ENCODE measurements at places on chromosomes 3 and 15.

- no peak for DNase-seq
Observed at GRCh38 chr3:27544372-27544865, 60.2 kb upstream of the SLC4A7 start.

DNA sequence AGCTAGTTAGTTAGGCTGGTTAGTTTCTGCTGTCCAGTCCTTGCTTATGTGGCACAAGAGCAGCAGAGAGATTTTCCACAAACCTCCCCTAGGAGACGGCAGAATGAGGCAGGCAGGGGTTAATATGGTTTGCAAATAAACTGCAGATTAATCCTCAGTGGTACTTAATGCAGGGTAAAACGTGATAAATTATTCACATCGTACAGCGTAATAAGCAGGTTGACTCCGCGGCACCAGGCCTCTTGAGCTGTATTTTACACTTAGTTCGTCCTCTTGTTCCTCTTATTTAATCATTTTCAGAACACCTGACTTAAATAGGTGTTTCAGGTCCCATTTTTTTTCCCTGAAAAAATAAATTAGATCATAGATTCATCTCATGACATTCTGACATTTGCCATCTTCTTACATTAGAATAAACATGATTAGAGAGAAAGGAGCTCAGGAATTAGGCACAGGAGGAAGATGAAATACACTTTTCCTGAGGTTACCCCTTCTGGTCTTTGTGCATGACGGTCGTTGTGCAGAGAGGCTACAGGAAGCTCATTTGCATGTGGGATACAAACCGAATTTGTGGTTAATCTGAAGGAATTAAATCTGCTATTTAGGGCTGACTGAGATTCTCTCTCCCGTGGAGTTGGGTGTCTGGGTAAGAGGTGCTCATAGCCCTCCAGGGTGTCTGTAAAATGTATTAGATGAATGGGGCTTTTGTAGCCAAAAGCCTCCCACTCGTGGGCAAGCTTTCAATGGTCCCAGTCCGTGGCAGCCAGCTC, 27.1 kb upstream of the VPS8 start:
- DNase-seq = no peak

DNA sequence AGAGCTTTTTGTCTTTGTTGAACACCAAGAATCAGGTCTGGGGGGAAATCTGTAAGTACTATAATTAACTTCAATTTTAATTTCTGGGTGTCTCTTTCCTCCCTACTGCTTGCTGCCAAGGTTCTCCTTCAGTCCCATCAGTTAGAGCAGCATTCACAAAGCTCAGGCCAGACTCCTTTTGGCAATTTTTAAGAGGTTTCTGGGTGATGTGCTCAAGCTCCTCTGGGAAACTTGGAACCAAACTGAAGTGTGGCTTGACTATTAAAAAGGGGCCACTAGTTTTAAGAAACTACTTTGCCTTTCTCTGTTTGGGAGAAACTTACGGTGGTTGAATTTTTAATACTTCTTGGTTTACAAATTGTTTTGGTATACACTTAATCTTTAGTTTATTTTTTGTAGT, 227.7 kb upstream of the SOX2 start:
- no peak for DNase-seq

DNA sequence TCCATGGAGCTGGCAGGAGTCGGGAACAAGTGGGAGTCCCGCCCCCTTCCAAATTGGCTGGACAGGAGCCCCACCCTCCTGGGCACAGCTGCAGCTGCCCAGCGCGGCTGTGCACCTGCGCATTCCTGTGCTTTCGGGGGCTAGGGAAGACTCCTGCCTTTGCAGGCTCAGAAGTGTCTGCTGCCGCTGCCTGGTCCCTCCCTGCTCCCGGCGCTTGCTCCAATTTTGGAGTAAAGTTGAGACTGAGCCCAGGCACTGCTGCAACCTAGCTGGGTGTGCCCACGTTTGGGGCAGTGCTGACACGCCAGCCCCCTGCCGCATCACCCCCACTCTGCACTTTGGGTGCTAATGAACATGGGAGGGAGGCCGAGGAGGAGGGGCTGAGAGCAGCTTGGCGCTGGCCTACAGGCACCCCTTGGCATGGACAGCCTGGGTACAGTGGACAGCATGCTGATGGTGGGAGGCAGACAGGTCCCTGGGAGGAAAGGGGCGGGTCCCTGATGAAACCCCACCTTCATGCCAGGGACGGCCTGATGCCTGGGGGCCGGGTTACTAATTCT, 399.2 kb upstream of the CNTN4 start:
- DNase-seq = no peak

GRCh38 chr3:22894865-22895264, 308.3 kb upstream of the UBE2E2 start:
- no peak for DNase-seq

- no peak for DNase-seq
Observed at GRCh38 chr15:36050899-36051298, 504.9 kb upstream of the DPH6 start.

DNA sequence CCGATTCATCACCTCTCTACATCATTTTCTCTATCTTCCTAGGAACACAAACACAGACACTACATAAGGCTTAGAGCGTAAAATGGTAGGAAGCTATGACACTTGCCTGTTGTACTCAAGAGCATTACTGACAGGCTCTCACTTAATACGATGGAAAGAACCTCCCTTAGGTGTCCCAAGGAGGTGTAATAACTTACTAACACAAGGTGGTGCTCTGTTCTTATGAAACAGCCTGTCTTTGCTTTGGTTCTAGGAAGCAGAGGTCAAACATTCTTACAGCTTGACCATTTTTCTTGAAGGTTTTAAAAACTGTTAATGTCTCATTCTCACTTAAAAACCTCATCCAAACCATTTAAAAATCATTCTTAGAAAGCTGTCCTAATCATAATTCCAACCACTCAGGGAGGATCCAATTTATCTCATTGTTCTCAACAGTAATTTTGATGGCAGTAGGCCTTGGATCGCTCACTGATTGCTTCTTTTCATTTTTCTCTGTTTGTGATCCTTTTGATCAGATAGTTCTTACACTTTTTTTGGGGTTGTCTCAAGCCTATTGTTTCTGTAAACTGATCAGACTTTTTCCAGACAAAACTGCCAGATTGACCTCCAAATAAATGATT, 317.8 kb upstream of the AGTR1 start:
- DNase-seq = no peak

- no peak for DNase-seq
Observed at GRCh38 chr3:70974747-70975146, 608.8 kb downstream of the FOXP1 start.

GRCh38 chr3:187694801-187695200, 7.6 kb downstream of the RTP2 start:
- no peak for DNase-seq

DNA sequence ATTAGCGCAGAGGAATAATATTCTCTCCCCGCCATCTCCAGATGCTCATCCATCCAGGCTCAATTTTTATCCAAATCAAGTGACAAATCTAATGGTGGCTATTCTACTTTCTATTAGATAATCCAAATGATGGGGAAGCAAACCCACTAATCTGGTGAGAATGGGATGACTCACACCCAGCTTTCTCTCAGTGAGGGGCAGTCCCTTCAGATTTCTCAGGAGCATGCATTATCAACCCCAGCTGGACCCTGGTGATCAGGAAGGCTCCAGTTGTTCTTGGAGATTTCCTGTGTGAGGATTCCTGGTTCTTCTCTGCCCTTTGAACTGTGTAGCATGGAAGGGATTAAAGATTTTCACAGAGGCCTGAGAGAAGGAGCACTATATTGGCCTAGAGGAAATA, 358.0 kb downstream of the WDR72 start:
- DNase-seq = no peak

GRCh38 chr15:93121107-93121506, 32.1 kb upstream of the RGMA start:
- no peak for DNase-seq

- DNase-seq = no peak
Observed at GRCh38 chr3:169218314-169218983, 445.1 kb downstream of the MECOM start.

GRCh38 chr15:66256692-66257091, 3.1 kb upstream of the MEGF11 start:
- DNase-seq = no peak

- no peak for DNase-seq
Observed at GRCh38 chr3:184414418-184415202, 34.8 kb downstream of the CHRD start.

- no peak for DNase-seq
Observed at GRCh38 chr3:157089455-157090221, 70.3 kb downstream of the CCNL1 start.

- DNase-seq = no peak
Observed at GRCh38 chr3:94967196-94967595, 904.3 kb downstream of the NSUN3 start.

- DNase-seq = no peak
Observed at GRCh38 chr3:71066356-71066755, 517.2 kb downstream of the FOXP1 start.

- DNase-seq = no peak
Observed at GRCh38 chr3:45816544-45816943, 20.2 kb upstream of the SLC6A20 start.

DNA sequence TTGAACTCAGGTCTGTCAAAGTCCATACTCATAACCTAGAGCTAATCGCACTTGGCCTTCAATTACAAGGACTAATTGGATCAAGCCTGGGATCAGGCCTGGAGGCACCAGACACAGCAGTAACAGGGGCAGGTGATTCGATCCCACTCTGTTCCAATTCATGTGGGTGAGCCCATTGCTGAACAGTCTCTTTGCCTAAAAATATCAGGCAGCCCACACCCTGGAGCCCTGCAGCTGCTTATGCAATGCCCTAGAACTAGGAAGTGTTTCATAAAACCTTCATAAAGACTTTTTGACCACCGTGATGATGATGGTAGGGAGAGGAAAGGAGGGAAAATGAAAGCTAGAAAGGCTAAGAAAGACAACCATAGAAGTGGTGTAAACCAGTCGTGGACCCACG, 47.8 kb upstream of the NEO1 start:
- DNase-seq = no peak

DNA sequence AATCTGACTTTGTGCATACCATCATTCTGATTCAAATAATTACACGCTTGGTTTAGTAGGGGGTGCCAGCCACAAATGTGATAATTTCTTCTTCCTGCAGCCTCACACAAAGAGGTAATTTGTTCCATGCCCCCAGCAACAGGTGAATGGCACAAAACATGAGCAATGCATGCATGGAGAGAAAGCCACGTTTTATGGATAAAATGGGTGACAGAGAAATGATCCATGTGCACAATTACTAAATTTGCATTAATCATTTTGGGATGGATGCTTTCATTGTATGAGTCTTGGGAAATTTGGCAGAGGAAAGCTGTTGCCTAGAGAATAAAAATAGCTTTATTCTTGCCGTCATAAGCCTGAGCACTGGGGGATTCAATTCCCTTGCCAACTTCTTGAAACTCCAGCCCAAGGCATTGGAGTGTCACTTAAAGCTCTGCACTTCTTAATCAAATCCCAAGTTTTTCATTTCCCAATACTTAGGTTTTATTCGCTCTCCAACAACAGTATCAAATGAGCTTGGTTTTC, 411.6 kb downstream of the GBE1 start:
- DNase-seq = no peak

DNA sequence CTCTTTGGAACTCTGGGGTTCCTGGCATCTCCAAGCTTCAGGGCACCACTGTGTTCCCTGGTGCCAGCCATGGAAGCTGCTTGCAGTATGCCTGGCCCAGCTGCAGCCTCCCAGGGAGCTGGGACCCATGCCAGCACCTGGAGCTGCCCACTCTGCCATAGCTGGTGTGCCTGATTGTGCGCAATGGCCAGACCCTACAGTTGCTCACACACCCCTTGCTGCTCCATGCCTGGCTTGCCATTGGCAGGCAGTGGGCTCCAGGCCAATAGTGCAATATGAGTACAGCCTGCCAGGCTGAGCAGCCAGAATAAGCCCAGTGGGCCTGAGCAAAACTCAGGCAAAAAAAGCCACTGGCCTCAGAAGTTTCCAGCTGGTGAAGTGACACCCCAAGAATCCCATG, 43.8 kb upstream of the LRRFIP2 start:
- DNase-seq = no peak

DNA sequence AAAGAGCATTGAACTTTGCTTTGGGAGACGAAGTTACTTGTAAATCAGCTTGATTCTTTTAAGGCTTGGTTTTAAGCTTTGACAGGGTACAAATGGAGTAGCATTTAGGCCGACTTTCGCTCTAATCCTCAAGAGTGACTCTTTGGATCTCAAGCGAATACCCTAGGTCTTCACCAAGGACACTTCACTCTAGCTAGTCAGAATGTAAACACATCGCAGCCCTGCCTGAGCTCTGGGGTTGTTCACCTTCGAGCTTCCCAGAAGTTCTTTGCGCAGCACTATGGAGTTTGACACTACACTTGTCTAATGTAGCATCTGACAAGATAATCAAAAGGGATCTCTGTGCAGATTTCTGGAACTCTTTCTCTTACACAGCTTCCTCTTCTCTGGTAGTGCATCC, 22.3 kb downstream of the NRG4 start:
- DNase-seq = no peak

GRCh38 chr15:67067930-67068551, 2.6 kb downstream of the SMAD3 start:
- no peak for DNase-seq

GRCh38 chr15:96184297-96184696, 146.2 kb upstream of the NR2F2 start:
- no peak for DNase-seq

- no peak for DNase-seq
Observed at GRCh38 chr15:47908950-47909670, 191.8 kb downstream of the SEMA6D start.

- DNase-seq = no peak
Observed at GRCh38 chr3:49111347-49111746, 6.8 kb upstream of the QARS1 start.

- DNase-seq = peak; percentile 55
Observed at GRCh38 chr15:86743283-86743903, 663.7 kb downstream of the AGBL1 start.

DNA sequence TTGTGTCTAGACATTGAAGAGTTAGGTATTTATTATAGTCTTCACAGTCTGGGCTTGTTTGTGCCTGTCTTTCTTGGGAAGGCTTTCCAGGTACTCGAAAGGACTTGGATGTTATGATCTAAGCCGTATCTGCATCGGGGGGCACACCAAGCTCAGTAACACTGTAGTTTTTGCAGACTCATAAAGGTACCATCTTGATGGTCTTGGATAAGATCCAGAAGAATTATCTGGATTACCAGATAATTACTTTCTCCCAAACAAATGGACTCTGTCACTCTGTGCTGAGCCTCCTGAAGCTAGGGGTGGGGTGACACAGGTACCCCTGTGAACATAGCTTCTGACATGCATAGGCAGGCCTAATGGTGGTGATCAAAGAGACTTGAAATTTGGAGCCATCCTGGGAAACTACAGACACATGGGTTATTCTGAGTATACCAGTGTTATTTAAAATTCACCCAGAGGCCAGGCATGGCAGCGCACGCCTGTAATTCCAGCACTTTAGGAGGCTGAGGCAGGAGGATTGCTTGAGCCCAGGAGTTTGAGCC, 238.6 kb upstream of the TPM1 start:
- DNase-seq = no peak

GRCh38 chr15:77821188-77821958, 188.7 kb upstream of the LINGO1 start:
- DNase-seq = peak; percentile 23

GRCh38 chr3:70620367-70620766, 307.9 kb upstream of the MDFIC2 start:
- no peak for DNase-seq
